NCI-H1694 treated with DMSO at 0.1 percent for 48 hours (cell line): ENCODE measurements at places on chromosomes 6 and 20.
A peak's percentile ranks its signal among the peaks of the same experiment; 100 is the strongest.

DNA sequence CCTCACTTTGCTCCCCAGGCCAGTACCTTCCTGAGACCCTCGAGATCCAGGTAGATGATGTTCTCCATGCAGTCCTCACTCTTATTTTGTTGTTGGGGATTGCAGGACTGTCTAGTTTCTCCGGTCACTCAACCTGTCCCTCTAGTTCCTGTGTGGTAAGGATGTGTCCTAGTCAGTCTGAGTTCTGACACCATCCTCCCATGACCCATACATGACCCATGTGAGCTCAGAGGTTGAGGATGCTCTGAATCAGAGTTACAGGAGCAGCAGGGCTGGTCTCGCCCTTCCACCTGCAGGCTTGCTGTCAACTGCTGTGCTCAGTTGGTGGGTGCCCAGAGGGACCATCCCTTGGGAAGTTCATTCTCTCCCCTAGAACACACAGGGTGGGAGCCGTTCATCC lies 11.9 kb upstream of the CST8 start:
- no peak for DNase-seq

- DNase-seq: no peak
Observed at GRCh38 chr6:162184465-162184864, 543.1 kb downstream of the PRKN start.

DNA sequence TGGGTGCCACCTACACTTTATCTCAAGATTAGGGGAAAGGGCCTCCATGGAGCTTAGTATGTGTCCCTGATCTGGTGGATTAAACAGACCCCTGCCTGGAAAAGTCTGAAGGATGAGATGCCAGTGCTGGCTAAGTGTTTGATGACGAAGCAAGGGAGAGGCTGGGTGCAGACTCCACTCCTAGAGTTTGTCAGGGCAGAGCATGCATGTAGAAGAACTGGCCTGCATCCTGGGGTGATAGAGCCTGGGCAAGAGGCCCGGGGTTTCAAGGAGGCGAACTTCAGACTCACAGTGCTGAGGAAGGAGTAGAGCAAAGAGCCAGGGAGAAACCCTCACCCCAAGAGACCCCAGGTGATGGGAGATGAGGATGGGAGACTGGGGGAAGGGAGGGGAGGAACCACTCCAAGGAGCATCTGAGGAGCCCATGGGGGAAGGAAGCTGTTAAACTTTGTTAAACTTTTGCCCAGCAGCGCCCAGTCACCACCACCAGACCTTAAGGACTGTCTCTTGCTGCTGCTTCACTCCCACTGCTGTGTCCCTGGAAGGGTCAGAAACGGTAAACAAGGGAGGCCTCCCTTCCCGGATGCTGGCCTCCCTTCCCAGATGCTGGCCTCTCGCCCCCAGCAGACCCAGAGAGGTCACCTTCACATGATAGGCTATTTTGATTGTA lies 61.6 kb downstream of the RPRD1B start:
- no peak for DNase-seq

DNA sequence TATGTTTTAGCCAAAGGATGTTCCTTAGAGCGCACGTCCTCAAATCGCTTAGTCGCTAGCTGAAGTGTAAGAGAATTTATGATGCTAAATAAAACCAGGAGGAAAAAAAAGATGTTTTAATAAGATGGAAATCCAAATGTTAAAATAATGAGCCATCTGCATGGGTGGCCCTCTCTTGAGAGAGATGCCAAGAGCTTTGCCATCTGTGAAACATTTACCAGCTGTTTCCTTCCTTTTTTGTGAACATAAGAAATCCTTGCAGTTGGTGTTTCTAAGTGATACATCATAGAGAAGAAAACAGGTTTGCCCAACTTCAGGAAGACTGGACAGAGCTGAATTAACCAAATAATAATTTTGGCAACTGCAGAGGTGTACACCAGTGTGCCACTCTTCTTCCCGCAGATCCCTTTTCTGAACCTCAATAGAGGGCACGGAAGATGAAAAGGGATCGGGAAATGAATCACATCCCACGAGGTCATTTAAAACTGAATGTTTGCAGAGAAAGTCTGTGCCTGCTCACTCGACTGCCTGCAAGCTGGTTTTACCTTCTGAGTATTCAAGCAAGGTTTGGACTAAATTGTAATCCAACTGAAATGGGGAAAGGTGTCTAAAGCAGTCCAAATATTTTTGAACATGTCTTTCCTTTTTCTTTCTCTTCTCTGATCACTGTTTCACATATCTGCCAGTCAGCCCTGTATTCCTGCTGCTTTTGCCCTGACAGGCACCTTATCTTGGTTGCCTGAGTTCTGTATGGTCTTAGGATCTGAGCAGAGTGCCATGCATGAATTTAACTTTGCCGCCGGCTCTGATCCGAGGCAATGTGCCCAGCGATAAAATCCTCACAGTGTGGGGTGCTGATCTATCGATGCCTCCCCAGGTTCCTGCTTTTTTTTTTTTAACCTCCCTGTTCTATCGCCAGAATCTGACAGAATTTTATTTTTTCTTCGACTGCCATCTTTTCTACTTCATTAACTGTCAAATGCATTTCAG lies 35.5 kb upstream of the TSHZ2 start:
- peak; percentile 91 for DNase-seq

GRCh38 chr6:99016355-99016754 lies 68.6 kb upstream of the FBXL4 start:
- DNase-seq: no peak

DNA sequence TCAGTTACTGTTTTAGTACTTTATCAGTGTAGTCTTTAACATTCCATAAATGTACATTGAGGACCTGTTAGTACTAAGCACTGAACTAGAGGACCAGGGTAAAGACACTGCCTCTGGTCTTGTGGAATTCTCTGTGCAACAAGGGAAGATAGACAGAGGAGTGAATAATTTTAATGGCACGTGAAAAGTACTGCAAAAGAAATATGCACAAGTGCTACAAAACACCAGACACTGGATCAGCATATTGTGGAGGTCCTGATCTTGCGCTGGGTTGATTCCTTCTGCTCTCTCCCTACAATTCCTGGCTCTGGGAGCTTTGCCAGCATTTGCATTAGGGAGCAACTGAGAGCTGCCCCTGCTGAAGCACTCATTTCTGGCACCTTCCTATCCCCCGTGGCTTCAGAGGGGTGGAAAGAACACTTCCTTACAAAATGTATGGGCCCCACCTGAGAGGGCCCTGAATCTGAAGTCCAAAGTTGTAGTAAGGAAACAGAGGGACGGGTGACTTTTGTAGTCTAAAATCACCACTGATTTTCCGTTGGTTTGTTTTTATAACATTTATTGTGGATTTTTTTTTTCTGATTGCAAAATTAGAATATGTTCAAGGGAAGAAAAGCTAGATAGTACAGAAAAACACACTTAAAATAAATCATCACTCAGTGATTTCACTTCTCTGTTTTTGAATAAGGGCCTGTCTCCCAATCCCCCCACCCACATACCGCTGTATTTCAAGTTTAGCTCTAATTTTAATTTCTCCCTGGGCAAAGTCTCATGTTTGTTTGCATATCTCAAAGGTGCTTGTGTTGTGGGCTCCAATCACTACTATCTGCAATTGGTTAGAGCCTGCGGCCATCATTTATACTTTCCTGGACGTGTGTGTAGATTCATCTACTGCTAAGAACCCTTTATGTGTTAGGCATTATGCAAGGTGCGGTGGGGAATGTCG lies 4.9 kb downstream of the PKIG start:
- no peak for DNase-seq

DNA sequence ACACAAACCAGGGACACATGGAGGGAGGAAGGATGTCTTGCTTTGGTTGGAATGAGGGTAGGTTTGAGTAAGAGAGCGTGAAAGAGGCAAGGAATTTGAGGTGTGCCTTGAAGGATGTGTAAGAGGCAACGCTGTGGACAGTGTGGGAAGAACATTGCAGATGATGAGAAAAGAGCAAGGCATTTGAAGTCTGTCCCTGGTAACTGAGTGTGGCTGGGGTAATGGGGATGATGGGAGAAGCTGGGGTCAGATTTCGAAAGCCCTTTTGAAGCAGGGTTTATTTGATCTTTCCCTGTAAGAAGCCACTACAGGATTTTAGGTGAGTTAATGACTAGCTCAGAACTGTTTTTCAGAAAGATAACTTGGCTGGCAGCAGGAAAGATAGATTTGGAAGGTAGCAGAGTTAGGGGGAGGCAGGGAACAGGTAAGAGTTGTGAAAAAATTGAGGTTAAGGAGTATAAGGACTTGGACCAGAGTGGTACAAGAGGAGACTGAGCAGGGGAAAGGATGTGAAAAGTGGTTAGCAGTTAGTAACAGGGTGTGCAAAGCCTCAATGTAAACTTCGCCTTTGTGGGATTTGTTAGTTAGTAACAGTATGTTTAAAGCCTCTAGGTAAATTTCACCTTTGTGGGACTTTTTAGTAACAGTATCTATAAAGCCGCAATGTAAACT lies 17.7 kb downstream of the UTRN start:
- no peak for DNase-seq

DNA sequence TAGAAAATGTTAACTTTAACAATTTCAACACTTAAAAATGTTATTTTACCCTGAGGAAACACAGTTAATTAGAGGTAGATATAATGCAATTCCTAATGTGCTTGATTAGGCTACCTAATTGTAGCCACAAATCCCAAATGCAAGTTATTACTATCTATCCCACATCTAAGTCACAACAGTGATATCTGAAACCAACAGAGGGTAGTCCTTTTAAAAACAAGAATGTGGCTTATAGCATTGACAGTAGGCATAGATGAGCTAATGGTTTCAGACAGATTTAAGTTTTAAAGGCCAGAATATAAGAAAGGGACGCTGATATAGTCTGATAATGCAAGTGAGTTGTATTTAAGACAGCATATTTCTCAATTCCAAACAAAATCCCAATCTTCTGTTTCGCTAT lies 23.0 kb downstream of the PLN start:
- DNase-seq: no peak

DNA sequence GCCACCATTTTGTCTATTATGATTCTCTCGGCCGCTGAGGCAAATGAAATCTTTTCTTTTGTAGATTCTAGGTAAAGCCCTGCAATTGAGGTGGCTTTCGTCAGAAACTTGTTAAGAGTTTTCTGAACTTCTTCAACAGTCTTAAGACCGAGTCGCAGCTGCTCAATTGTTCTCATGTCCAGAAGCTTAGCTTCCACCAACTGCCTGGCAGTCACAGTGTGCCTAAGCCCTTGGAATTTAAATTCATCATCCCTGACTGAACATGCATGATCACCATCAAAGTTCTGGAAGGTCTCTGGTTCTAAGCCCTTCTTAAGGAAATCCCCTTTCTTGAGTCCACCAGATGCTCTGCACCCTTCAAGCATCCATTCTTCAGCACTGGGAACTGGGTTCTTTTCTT lies 25.7 kb downstream of the DST start:
- no peak for DNase-seq

- DNase-seq: no peak
Observed at GRCh38 chr6:130537447-130537846, 171.6 kb downstream of the TMEM200A start.

GRCh38 chr6:81808851-81809570 lies 56.5 kb upstream of the TENT5A start:
- DNase-seq: no peak

GRCh38 chr6:34705241-34705640 lies 8.7 kb upstream of the ILRUN start:
- DNase-seq: no peak

DNA sequence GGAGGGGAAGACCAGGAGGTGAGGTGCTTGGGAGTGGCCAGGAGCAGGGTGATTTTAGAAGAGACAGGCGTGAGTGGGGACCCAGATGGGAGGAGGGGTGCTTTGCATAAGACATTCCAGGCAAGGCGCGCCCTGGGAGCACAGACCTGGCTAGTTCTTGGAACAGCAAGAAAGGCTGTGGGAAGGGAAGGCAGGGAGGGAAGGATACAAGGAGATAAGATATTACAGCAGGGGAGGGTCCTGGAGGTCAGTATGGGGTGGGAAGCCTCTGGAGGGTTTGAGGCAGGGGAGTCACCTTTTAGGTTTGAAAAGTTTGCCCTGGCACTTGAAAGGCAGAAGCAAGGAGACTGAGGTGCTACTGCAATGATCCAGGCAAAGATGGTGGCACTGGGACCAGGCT lies 111.8 kb downstream of the ZDHHC14 start:
- DNase-seq: no peak

GRCh38 chr6:3891883-3892282 lies 42.7 kb downstream of the FAM50B start:
- DNase-seq: no peak

DNA sequence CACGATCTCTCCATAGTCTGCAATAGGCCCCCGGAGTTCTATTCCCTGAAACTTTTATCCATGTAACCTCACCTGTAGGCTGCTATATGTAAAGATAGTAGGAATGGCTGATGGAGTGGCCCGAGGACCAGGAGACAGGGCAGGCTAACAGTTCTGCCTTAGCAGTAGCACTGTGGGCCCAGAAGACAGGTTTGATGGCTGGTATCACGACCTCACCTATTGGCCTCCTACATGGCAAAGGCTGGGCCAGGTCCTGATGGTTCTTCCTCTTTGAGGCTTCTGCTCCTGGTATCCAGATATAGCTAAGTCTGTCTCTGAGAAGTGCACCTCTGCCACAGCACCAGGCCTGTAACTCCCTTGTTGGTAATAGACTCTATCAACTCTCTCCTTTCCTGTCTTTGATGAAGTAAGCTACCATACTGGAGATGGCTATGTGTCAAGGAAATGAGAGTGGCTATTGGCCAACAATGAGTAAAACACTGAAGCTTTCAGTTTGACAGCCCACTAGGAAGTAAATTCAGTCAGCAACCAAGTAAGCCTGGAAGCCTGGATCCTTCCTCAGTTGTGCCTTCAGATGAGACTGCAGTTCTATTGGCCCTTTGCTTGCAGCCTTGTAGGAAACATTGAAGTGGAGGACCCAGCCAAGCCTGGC lies 5.7 kb downstream of the SPEF1 start:
- no peak for DNase-seq

DNA sequence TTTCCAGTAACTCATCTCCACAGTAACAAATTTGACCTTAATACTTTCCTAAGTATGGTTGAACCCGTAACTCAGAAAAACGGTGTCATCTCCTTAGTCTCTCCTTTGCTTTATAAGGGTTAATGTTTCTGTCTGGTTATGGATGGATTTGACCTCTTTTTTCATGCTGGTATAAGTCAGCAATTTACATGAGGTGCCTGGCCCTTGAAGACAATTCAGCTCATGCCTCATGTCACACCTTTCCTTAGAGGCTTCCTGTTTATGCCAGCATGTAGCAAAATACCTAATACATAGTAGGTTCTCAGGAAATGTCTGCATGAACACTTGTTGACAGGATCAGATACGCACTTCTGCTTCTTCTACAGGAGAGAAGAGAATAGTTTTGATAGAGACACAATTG lies 37.7 kb upstream of the C20orf144 start:
- DNase-seq: no peak

DNA sequence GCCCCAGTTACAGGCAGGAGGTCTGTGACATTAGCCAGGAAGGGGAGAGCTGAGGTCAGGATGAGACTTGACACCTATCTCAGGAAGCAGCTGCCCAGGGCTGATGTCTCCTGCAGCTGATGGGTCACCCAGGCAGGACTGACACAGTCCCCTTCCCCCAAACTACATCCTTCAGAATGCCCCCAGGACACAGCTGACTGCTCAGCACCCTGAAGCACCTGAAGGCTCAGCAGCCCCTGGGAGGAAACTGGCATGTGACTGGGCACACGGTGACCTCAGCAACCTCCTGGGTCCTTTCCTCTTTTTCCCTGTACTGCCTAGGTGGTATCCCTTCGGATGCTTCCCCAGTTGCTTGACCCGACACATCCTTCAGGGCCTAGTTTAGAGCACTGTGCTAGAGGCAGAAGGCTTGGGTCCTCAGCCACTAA lies 1.9 kb downstream of the SDC4 start:
- no peak for DNase-seq

GRCh38 chr20:21358737-21359136 lies 38.6 kb downstream of the NKX2-4 start:
- no peak for DNase-seq

GRCh38 chr20:59827138-59828056 lies 106.0 kb downstream of the SYCP2 start:
- DNase-seq: no peak
